Hematopoietic multipotent progenitor cell (in vitro differentiated cells): ENCODE measurements at places on chromosomes 7 and 10.
A peak's percentile ranks its signal among the peaks of the same experiment; 100 is the strongest.

- DNase-seq, result no peak
Measured at GRCh38 chr10:8416760-8417159, 362.3 kb downstream of the GATA3 start.

GRCh38 chr7:66899552-66900280 lies 21.3 kb upstream of the TMEM248 start:
- no peak for DNase-seq

DNA sequence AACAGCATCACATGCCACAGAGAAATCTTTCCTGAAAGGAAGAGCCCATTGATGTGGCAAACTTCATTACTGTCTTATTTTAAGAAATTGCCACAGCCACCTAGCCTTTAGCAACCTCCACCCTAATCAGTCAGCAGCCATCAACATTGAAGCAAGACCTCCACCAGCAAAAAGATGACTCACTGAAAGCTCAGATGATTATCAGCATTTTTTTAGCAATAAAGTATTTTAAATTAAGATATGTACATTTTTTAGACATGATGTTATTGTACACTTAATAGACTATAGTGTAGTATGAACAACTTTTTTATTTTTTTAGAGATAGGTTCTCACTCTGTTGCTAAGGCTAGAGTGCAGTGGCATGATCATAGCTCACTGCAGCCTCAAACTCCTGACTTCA lies 14.8 kb downstream of the STEAP1B start:
- no peak for DNase-seq

GRCh38 chr10:129005804-129006203 lies 461.2 kb upstream of the MGMT start:
- no peak for DNase-seq

DNA sequence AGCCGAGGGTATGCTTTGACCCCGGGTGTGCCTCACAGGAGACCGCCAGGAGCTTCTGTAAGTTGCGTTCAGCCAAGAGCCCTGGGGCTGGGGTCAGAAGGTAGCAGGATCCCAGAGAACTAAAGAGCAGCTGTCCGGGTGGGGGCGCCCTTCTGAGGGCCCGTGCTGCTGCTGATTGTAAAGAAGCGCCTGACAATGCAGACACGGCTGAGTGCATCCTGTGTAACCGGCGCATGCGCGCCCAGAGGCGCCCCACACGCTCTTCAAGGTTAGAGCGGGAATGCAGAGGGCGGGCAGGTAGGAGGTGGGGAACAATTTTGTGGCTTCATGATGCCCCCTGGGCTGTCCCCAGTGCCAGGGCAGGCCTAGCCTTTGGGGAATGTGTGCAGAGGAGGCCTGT lies 210.2 kb upstream of the CTBP2 start:
- DNase-seq, result no peak

- DNase-seq, result no peak
Measured at GRCh38 chr7:123847868-123848267, 2.9 kb downstream of the HYAL4 start.

GRCh38 chr10:6918305-6918704 lies 338.2 kb upstream of the PRKCQ start:
- peak; percentile 74 for DNase-seq

DNA sequence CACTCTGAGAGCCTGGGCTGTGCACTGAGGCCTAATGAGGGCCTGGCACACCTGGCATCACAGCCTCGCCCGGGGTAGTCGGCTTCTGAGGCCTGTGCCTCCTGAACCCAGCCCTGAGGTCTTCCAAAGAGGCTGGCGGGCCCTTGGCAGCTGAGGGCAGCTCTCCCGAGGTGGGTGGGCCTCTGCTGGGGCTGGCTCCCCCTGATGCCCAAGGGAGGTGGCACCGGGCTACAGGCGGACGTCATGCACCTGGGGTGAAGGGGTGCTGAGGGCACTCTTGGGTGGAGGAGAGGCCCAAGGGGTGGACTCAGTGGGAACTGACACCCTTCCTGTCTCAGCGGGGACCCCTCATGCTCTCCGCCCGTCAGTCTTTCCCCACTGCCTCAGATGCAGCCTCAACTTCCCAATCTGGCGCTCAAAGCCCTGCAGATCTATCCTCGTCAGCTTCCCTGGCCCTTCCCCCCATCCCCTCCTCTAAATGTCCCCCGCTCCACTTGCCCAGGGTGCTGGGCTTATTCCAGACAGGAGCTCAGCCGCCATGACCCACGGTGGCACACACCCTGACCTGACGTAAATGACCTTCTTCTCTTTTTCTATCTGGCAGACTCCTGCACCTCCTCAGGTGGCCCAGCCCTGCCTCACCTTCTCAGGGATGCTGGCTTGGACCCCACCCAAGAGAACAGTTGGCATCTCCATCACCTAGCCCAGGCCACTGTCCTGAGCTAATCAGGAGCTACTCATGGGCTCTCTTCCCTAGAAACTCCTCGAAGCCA lies 38.2 kb downstream of the MYL10 start:
- DNase-seq, result no peak

DNA sequence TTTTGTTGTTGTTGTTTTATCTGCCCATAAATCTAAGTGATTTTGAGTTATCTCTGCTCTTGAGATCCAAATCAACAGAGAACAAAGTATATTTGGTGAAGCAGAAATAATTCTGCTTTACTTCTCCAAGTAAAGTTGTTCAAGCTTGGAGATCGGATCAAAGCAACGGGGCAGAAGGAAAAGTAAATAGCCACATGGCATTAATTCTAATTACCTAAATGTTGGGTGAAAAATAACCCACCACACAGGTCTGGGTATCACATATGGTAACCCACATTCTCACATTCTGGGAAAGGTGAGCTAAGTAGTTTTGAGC lies 3.1 kb downstream of the NRP1 start:
- no peak for DNase-seq

DNA sequence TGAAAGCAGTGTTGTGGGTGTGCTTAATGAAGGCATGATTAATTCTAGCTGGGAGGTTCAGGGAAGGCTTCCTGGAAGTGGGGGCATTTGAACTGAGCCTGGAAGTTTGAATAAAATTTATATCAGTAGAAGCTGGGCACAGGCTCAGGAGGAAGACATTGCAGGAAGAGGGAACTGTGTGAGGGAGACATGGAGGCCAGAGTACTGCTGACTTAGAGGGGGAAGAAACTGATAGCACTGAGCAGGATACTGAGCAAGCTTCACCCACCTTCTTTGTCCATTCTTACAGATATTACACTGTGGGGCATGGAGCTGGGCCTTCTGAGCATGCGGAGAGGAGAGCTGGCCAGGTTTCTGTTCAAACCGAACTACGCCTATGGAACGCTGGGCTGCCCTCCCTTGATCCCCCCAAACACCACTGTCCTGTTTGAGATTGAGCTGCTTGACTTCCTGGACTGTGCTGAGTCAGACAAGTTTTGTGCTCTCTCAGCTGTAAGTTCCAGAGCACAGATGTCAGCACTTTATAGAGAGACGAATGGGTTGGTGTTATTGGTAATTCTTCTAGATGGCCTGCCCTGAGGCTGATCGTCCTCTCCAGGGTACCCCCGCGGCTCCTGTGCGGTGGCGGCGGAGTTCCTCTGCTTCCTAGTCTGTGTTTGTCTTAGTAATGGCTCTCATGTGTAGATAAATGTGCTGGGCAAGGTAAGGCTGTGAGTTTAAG lies 2.1 kb downstream of the FKBP6 start:
- no peak for DNase-seq

GRCh38 chr7:76122516-76123239 lies 74.8 kb downstream of the MDH2 start:
- no peak for DNase-seq

GRCh38 chr7:6234384-6234783 lies 38.0 kb downstream of the CYTH3 start:
- DNase-seq, result no peak

DNA sequence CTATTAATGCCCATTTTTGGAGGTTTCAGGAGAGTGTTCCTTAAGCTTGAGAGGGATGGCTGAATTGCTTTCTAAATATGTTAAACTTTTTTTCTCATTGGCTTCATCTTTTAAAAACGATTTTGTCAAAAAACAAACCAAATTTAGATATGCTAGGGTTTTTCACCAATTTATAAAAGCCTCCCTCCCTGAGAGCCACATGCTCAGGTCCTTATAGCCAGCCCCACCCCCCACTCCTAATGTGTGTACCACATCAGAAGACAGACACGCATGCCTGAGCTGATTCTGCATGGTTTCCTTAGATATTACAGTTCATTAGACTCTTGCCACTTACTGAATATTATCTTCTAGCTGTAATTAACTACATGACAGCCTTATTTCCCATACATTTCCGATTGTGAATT lies 2.0 kb downstream of the CUL1 start:
- no peak for DNase-seq

DNA sequence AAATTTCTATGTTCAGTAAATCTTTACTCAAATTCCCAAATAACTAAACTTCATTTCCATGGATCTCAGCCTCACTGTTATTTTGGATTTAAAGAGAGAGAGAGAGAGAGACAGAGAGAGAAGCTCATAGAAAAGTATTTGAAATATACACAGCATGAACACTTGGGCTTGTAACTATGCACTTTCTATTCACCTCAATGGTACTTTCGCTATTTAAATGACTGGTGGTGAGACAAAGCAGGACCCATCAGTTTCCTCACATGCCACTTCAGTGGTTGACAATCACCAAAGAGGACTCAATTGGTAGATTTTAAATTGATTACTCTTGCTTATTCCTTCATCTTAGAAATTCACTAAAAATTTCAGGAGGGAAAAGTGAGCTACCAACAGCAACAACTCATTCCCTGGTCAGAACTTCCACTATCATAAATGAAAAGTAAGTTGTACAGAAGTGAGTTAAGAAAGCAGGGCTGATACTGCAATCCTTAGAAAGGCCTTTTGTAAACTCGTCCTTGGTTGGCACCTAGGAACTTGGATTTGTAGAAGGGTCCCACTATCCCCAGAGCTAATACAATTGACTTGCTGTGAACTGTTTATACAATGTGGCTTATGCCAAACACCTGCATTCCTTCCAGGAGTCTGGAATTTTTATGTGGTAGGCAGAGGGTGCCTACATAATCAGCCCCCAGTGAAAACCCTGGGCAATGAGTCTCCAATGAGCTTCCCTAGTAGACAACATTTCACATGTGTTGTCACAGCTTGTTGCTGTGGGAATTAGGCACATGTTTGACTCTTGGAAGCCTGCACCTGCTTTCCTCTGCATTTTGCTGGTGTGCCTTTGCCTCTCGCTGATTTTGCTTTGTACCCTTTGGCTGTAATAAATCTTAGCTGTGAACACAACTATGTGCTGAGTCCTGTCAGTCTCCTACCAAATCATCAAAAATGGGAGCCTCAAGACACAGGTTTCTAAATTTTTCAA lies 10.8 kb downstream of the ERLIN1 start:
- DNase-seq, result no peak

DNA sequence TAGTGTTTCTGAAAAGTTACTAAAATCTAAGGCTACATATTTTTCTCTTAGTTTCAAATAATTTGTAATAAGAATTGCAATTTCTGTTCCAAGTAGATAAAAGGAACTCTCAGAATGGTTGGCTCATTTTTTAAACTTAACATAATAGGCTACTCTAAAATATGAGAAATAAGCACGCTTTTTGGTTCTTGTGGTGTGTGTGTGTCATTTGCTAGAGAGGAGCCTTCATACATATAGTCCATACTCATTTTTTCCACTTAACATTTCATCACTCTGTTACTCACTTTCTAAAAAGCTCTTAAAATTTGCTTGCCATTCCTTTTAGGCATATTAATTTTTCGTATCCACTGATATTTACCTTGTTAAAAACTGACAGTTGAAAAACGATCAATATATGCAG lies 74.0 kb upstream of the VWDE start:
- DNase-seq, result no peak

- no peak for DNase-seq
Measured at GRCh38 chr10:119673271-119673670, 22.1 kb downstream of the BAG3 start.

- DNase-seq, result no peak
Measured at GRCh38 chr7:155878250-155878649, 66.0 kb upstream of the SHH start.

- peak; percentile 74 for DNase-seq
Measured at GRCh38 chr10:129030996-129031843, 435.8 kb upstream of the MGMT start.

GRCh38 chr7:33824911-33825459 lies 80.4 kb upstream of the BMPER start:
- no peak for DNase-seq

DNA sequence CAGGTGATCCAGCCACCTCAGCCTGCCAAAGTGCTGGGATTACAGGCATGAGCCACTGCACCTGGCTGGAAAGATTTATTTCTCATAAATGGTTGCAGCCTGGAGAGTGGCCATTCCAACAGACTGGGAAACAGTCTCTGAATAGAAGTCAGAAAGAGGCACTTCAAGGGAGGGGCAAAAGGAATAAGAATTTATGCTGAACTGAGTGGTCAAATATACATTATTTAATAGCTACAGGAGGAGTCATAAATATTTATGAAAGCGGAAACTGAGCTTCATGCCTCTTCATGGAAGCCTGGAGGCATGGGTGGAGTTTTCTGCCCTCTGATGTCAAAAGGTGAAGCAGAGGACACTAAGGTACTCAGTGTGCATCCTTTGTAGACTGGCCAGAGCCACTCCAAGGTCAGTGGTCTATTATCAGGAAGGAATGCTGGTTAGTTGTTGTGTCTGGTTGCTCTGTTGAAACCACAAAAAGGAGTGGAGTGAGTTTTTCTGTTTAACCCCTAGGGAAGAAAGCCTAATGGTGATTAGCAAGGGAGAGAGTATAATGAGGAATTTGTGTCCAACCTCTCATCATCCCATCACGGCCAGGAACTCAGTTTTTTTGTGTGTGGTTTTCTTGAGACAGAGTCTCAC lies 9.3 kb upstream of the NRBF2 start:
- DNase-seq, result no peak

DNA sequence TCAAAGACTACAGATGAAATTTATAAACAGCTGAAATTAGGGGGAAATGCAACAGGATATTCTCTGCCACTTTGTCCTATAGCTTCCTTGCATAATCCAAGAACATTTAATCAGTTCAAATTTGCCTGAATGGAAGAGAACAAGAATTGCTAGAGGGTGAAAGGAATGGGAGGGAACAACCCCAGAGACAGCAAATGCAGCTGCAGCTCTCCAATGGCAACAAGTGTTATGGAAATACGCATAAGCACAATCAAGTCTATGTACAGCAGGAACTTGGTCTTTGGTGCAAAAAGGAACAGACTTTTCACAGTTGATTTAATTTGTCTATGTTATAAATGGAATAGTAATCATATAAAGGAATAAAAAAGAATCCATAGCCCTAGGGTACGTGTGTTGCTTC lies 269.0 kb upstream of the ETV1 start:
- DNase-seq, result no peak
